ENCODE measurements at places on chromosomes 4 and X.

- H3K4me1 ChIP-seq = no peaks in the 10 kb centered on the region
- no peaks in the 10 kb centered on the region for H3K27me3 ChIP-seq
- H3K27ac ChIP-seq = no peak overlapping the region
- H3K36me3 ChIP-seq = no peaks in the 10 kb centered on the region
- no peak overlapping the region for H3K4me3 ChIP-seq
Observed at GRCh38 chr4:182042945-182043344, 200.3 kb upstream of the TENM3 start.

- no peaks in the 10 kb centered on the region for H3K36me3 ChIP-seq
- no peak for DNase-seq
- H3K27me3 ChIP-seq = no peaks in the 10 kb centered on the region
- no peak overlapping the region for H3K27ac ChIP-seq
Observed at GRCh38 chrX:57918750-57919436, 8.6 kb upstream of the ZXDA start.

GRCh38 chr4:6122496-6122895 lies 77.9 kb downstream of the JAKMIP1 start:
- H3K27me3 ChIP-seq = no peaks in the 10 kb centered on the region
- H3K27ac ChIP-seq = no peak overlapping the region
- DNase-seq = no peak

DNA sequence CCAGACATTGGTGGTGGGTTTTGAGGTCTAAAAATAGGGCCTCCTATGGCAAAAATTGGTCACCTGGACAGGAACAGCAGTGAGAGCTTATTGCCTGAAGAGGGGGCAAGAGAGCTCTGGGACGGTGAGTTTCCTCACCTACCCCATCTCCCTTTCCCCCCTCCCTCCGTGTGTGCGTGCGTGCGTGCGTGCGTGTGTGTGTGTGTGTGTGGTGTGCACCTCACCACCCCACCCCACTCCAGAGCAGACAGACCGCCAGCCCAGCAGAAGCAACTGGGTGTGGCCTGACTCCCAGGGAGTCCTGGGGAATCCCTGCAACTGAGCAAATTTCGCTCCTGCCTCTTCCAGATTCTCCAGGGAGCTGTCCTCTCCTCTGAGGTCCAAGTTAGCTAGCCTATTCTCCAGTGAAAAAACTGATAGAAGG lies 44.7 kb downstream of the PRPS1 start:
- H3K4me3 ChIP-seq = peak overlapping the region; percentile 55
- H3K4me1 ChIP-seq = peaks cover 35% of the 10 kb centered on the region
- DNase-seq = peak; percentile 71
- peak overlapping the region; percentile 85 for H3K27ac ChIP-seq
- peaks cover 4% of the 10 kb centered on the region for H3K36me3 ChIP-seq

DNA sequence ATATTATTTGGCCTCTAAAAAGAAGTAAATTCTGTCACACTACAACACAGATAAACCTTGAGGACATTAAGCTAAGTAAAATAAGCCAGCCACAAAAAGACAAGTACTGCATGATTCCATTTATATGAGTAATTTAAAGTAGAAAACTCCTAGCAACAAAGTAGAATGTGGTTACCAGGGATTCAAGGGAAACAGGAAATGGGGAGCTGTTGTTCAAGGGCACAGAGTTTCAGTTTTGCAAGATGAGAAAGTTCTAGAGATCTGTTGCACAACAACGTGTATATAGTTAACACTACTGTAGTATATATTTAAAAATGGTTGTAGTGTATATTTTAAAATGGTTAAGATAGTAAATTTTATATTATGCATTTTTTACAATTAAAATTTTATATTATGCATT lies 25.4 kb downstream of the SEC31A start:
- H3K27me3 ChIP-seq = no peaks in the 10 kb centered on the region
- peaks cover 33% of the 10 kb centered on the region for H3K36me3 ChIP-seq
- H3K4me1 ChIP-seq = peaks cover 22% of the 10 kb centered on the region
- DNase-seq = no peak

DNA sequence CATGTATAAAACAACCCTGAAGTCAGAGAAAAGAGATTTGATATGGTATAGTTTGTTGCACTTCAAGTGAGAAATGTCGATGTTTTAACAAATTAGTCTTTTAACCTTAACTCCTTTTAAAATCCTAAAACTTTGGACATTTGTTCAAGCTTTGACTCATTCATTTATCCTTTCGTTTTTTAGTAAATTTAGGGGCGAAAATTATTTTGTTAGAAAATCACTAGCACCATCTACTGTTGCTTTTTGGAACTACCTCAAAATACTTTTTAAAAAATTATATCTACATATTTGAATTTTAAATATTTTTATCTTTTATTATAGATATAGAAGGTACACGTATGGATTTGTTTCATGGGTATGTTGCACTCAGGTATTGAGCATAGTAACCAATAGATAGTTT lies 165.1 kb upstream of the POF1B start:
- no peak overlapping the region for H3K4me3 ChIP-seq
- no peaks in the 10 kb centered on the region for H3K36me3 ChIP-seq
- no peaks in the 10 kb centered on the region for H3K27me3 ChIP-seq
- H3K4me1 ChIP-seq = no peaks in the 10 kb centered on the region
- no peak overlapping the region for H3K27ac ChIP-seq

DNA sequence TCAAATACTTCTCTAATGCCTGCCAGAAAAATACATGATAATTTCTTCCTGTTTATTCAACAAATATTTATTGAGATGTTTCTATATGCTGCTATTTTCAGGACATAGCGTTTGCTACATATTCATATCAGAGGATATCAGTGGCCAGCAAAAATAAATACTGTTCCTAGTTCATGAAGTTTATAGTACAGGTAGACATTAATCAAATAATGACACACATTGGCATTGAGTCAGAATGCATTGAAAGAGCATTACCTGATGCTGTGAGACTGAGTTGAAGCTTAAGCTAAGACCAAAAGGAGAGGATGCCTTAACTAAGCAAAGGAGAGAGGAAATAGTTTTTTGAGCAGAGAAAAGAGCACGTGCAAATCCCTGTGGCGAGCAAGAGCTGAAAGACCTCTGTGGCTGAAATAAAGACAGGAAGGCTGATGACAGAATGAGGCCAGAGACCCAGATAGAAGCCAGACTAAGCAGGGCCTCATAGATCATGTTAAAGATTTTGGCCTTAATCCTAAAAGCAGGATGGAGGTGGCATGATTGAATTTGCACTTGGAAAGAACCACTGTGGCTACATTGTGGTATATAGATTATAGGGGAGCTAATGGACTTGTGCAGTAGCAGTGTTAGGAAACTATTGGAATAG lies 36.2 kb downstream of the FAM241A start:
- no peak for DNase-seq
- H3K36me3 ChIP-seq = peaks cover 41% of the 10 kb centered on the region
- no peaks in the 10 kb centered on the region for H3K27me3 ChIP-seq
- H3K4me1 ChIP-seq = peaks cover 56% of the 10 kb centered on the region
- no peak overlapping the region for H3K4me3 ChIP-seq

DNA sequence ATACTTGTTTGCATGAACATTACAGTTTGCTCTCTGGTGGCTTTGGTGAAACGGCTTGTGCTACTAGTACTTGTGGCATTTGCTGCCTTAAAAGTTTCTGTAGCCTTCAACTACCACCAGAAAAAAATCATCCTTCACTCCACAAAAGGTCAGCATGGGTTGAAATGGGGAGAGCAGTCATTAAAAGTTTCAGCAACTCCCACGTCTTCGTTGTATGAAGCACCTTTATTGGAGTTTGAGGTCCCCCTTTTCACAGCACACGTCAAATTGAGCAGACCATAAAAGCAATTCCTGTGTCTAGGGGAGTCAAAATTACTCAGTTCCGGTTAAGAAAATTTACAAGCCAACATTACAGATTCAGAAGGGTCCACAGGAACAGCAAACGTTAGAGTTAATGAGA lies 23.0 kb upstream of the CCNA2 start:
- H3K27me3 ChIP-seq = no peaks in the 10 kb centered on the region
- no peak for DNase-seq
- H3K4me3 ChIP-seq = no peak overlapping the region
- no peak overlapping the region for H3K27ac ChIP-seq
- peaks cover 24% of the 10 kb centered on the region for H3K36me3 ChIP-seq

DNA sequence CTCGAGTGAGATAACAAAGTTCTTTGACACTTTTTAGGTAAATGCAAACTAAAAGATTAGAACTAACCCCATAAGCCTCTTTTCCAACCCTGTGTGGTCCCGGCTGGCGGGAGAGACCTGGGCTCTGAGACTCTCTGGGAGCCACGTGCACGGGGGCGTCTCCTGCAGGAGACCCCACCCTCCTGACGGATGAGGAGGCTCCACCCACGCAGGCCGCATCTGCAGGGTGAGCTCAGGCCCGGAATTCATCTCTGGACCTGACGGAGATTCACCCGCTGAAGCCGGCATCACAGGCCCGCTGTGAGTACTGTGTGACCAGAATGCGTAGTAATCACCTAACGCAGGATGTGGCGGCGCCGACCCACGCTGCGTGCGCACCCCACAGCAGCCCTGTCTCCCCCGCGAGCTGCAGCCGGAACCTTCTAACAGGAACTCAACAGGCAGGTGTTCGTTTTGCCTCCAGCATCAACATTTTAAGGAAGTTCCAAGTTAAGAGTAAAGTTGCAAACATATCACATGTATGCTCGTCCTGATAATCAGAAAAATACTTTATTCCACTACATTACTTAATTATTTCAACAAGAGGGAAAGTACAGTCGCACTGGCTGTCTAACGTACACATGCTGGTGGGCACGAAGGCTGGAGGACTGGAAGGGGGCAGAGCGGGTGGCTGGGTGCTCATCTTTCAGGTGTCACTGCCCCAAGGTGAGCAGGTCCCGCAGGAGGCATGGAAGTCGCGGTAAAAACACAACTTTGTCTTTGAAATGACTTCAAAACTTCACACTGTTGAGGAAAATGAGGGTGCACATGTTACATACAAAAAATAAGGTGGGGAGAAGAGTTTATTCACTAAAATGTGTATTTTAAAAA lies 44.5 kb downstream of the FGFRL1 start:
- no peaks in the 10 kb centered on the region for H3K36me3 ChIP-seq
- peak; percentile 76 for DNase-seq
- H3K4me3 ChIP-seq = peak overlapping the region; percentile 70
- peak overlapping the region; percentile 72 for H3K27ac ChIP-seq
- H3K27me3 ChIP-seq = no peaks in the 10 kb centered on the region

DNA sequence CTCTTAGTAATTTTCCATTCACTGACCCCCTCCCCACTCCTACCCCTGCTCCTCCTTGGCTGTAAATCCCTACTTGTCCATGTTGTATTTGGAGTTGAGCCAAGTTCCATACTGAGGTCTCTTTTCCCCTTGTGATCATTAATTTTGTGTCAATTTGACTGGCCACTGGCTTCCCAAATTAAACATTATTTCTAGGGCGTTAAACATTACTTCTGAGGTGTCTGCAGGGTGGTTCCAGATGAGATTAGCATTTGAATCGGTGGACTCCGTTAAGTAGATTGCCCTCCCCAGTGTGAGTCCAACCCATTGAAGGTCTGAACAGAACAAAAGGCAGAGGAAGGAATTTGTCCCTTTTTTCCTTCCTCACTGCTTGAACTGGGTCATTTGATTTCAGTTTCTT lies 25.7 kb downstream of the SLC39A8 start:
- peaks cover 21% of the 10 kb centered on the region for H3K4me1 ChIP-seq
- peaks cover 31% of the 10 kb centered on the region for H3K36me3 ChIP-seq
- H3K27ac ChIP-seq = no peak overlapping the region
- no peaks in the 10 kb centered on the region for H3K27me3 ChIP-seq
- no peak for DNase-seq

- H3K4me3 ChIP-seq = no peak overlapping the region
- H3K4me1 ChIP-seq = no peaks in the 10 kb centered on the region
Observed at GRCh38 chr4:65353098-65353497, 317.2 kb downstream of the EPHA5 start.

- H3K27ac ChIP-seq = no peak overlapping the region
- DNase-seq = no peak
- H3K36me3 ChIP-seq = no peaks in the 10 kb centered on the region
- H3K4me1 ChIP-seq = no peaks in the 10 kb centered on the region
- H3K4me3 ChIP-seq = no peak overlapping the region
- H3K27me3 ChIP-seq = no peaks in the 10 kb centered on the region
Observed at GRCh38 chrX:96791559-96791958, 92.1 kb upstream of the RPA4 start.

GRCh38 chr4:136909626-136910025 lies 622.7 kb downstream of the PCDH18 start:
- H3K36me3 ChIP-seq = no peaks in the 10 kb centered on the region
- H3K27me3 ChIP-seq = no peaks in the 10 kb centered on the region
- DNase-seq = no peak
- no peaks in the 10 kb centered on the region for H3K4me1 ChIP-seq
- H3K4me3 ChIP-seq = no peak overlapping the region
- H3K27ac ChIP-seq = no peak overlapping the region

DNA sequence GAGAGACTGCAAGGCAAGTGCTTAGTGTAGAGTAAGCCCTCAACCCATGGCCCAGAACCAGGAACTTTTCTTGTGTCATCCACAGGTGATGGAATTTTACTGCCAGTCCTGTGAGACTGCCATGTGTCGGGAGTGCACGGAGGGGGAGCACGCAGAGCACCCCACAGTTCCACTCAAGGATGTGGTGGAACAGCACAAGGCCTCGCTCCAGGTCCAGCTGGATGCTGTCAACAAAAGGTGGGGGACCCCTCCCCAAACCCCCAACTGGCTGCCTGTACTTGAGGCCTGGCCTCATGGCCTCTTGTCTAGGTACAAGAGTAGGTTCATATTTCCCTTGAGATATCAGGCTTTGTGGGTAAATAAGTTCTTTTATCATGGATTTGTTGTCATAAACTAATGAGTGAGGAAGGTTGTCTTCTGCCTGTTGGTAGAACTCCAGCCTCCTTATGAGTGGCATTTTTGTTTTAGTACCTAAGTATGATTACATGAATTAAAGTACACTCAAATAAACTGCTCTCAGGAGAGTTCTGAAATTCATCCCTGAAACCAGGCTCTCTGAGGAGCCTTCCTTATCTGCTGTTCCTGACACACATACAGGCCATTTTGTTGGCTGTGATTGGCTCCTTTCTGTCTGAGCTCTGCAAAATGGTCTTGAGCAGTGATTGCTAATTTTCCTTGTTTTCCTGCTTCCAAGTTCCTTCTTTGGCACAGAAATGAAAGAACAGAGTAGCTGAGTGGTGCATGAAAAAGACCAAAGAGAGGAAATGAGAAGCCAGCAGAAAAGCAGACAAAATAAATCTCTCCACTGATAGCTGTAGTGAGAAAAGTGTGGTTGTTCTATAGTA lies 51.4 kb upstream of the MND1 start:
- no peak overlapping the region for H3K27ac ChIP-seq
- DNase-seq = no peak
- peaks cover 2% of the 10 kb centered on the region for H3K4me1 ChIP-seq

- peaks cover 1% of the 10 kb centered on the region for H3K4me1 ChIP-seq
- no peak overlapping the region for H3K27ac ChIP-seq
- no peaks in the 10 kb centered on the region for H3K27me3 ChIP-seq
- H3K4me3 ChIP-seq = no peak overlapping the region
Observed at GRCh38 chr4:131427000-131427399, 1722.1 kb upstream of the PCDH10 start.

DNA sequence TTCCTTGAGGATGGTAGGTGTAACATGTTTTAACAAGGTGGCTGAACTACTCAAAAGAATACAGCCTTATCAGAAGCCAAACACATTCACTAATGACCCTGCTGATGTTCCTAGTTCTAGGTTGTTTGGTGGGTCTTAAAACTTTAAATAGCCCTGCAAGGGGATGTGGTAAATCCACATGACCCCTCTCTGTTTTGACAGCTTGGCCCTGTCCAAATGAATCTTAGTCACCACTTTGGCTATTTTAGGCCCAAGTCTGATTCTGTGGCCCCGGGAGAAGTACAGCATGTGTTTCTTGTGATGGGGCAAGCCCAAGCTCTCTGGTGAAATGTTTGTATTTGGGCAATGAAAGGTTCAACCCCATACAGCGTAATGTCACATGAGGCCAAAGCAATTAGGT lies 54.5 kb upstream of the GPR34 start:
- H3K4me3 ChIP-seq = no peak overlapping the region
- H3K4me1 ChIP-seq = no peaks in the 10 kb centered on the region
- no peak for DNase-seq
- H3K27me3 ChIP-seq = no peaks in the 10 kb centered on the region
- H3K36me3 ChIP-seq = peaks cover 12% of the 10 kb centered on the region

All from activated naive CD8-positive, alpha-beta T cell treated with anti-CD3 and anti-CD28 coated beads for 36 hours (primary cell).